ENCODE measurements at places on chromosomes 6 and 20. TPM values are rescaled to one million over a fixed set of nuclear protein-coding genes. Genes with fewer than 3 reads are reported as not detected.

- no peaks in the 10 kb centered on the region for H3K27me3 ChIP-seq
- no peak overlapping the region for H3K4me3 ChIP-seq
- H3K36me3 ChIP-seq, result no peaks in the 10 kb centered on the region
- DNase-seq, result no peak
- peaks cover 16% of the 10 kb centered on the region for H3K4me1 ChIP-seq
- no peak overlapping the region for H3K27ac ChIP-seq
These were observed 193.1 kb downstream of the DLL1 start for GRCh38 chr6:170097505-170098427.

- no peak overlapping the region for H3K27ac ChIP-seq
- H3K4me3 ChIP-seq, result no peak overlapping the region
- no peaks in the 10 kb centered on the region for H3K36me3 ChIP-seq
- DNase-seq, result no peak
- no peaks in the 10 kb centered on the region for H3K27me3 ChIP-seq
- no peaks in the 10 kb centered on the region for H3K4me1 ChIP-seq
These were observed 229.5 kb downstream of the THBS2 start for GRCh38 chr6:169024047-169024660.

DNA sequence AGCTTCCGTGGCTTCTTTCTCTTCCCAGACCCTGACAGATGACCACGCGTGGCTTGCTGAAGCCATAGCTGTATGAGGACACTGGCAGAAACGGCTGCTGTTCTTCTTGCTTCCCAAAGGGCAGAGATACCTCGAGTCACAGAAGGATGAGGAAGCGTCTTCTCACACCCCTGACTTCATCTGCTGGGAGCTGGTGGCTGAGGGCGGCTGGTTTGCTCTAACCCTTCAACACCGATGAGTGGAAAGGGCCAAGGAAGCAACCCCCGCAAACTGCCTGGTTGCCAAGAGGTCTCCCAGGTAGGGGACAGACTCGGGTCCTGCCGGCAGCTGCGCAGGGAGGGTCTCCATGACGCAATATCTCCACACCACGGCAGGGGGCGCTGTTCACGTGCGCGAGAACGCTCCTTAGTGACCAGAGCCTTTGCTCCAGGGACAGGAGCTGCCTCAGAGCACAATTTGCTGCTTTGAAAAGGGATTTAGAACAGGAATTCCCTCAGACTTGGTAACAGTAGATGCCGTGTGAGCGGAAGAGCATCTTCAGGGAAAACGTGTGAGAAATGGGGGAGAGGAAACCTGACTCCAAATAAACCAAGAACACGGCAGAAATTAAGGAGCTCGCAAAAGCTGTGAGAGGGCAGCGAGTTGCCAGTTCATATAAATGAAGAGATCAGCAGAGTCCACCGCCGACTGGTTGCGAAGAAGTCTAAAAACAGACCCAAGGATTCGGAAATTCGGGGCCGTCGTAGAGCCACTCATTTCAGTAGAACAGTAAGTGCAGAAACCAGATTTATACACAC lies 80.2 kb downstream of the ERMARD start:
- peaks cover 12% of the 10 kb centered on the region for H3K4me1 ChIP-seq
- H3K27ac ChIP-seq, result no peak overlapping the region
- no peaks in the 10 kb centered on the region for H3K36me3 ChIP-seq
- no peak overlapping the region for H3K4me3 ChIP-seq

The NRSN1 gene
- polyA plus RNA-seq, result not detected
